ENCODE measurements at places on chromosomes 5 and 9.

GRCh38 chr5:757346-757930, 27.1 kb downstream of the ZDHHC11B start:
- DNase-seq = peak; percentile 37

GRCh38 chr9:103991698-103992097, 102.4 kb upstream of the SMC2 start:
- peak; percentile 28 for DNase-seq

- no peak for DNase-seq
These were observed 133.3 kb downstream of the CDK5RAP2 start for GRCh38 chr9:120446671-120447070.

GRCh38 chr5:102119252-102119651, 176.8 kb downstream of the SLCO4C1 start:
- no peak for DNase-seq

GRCh38 chr9:18010492-18010891, 431.6 kb downstream of the SH3GL2 start:
- no peak for DNase-seq

DNA sequence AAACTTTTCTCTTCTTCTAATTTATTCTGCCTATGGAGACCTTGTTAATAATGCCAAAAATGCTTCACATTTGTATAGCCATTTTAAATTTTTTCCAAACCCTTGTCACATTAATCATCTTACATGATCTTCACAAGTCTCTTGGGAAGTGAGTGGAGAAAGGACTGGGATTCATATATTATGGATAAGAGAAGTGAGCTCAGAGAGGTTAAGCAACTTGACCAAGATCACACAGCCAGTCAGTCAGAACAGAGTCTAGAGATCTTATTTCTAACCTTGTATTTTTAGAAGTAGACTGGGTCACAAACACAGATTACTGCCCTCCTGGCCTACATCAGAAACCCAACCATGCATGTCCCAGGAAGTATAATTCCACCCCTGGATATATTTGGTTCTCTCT, 218.0 kb upstream of the ADRA1B start:
- DNase-seq = no peak
